ENCODE measurements at places on chromosomes 6 and 20. TPM values are rescaled to one million over a fixed set of nuclear protein-coding genes. Genes with fewer than 3 reads are reported as not detected.

The PFDN4 gene
- total RNA-seq, result 124 TPM

The ANGPT4 gene
- not detected for total RNA-seq

The TMEM244 gene
- total RNA-seq, result not detected

The BTN1A1 gene
- total RNA-seq, result not detected

GRCh38 chr6:149231778-149232177 is 85.7 kb upstream of the TAB2 start:
- DNase-seq, result no peak

GRCh38 chr20:1890469-1891262 is 4.5 kb upstream of the SIRPA start:
- DNase-seq, result no peak

GRCh38 chr6:118197539-118197938 is 290.5 kb downstream of the SLC35F1 start:
- DNase-seq, result no peak

DNA sequence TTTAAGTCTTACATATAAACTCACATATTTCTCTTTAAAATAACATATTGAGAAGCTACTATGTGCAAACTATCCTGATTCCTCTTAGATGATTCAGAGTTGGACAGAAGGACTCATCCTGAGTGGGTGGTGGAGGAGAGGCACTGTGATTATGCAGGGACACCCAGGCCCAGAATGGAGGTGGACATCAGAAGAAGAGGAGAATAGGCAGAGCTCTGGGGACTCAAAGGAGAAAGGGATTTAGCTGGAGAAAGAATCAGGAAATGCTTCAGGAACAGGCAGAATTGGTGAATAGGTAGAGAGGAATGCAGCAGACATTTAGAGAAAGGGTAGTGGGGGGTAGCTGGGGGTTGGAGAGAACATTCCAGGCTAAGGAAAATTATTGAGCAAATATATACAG is 17.4 kb downstream of the RCAN2 start:
- DNase-seq, result no peak

DNA sequence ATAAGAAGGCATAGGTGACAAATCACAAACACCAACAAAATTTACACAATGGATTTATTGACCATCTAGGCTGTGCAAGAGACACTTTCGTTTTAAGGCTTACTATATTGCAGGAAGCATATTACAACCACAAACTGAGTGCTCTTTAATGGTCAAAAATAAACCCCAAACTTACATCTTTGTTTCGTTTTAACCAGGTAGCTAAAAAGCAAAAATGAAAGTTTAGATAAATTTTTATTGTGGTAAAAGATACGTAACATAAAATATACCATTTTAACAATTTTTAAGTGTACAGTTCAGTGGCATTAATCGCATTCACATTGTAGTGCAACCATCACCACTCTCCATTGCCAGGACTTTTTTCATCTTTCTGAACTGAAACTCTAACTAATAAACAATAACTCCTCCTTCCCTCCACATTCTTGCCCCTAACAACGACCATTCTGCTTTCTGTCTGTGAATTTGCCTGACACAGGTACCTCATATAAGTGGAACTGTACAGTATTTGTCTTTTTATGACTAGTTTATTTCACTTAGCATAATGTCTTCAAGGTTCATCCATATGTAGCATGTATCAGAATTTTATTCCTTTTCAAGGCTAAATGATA is 32.3 kb upstream of the DUSP22 start:
- DNase-seq, result no peak

- DNase-seq, result peak; percentile 81
Observed at GRCh38 chr6:129643968-129644367, 66.0 kb downstream of the ARHGAP18 start.

- no peak for DNase-seq
Observed at GRCh38 chr6:36418558-36418957, 24.1 kb downstream of the PXT1 start.

GRCh38 chr6:44464527-44465310 is 77.2 kb downstream of the CDC5L start:
- no peak for DNase-seq

DNA sequence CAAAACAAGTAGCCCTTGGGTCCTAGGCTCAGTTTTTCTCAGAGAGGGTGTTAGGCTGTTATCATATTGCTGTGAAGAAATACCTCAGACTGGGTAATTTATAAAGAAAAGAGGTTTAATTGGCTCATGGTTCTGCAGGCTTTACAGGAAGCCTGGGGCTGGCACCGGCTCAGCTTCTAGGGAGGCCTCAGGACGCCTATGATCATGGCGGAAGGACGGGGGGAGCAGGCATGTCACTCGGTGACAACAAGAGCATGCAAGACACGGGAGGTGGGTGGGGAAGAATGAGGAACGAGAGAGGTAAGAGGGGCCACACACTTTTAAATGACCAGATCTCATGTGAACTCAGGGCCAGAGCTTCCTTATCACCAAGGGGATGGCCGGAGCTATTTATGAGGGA is 26.9 kb downstream of the CDH26 start:
- DNase-seq, result no peak

DNA sequence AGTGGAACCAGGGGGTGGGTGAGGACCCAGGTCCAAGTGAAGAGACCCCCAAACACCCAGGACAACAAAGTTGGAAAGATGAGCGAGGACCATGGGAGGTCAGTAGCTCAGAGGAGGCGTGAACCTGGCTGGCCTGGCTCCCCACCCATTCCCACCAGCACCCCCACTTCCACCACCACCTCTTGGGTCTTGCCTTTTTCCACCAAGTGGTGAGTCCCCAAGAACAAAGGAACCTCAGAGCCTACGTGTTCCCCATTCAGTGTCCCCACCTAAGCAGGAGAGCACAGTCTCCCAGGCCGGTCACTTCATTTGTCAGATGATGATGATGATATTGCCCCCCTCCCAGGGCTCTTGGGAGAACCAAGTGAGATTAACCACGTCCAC is 531 bp upstream of the VWA7 start:
- DNase-seq, result no peak

DNA sequence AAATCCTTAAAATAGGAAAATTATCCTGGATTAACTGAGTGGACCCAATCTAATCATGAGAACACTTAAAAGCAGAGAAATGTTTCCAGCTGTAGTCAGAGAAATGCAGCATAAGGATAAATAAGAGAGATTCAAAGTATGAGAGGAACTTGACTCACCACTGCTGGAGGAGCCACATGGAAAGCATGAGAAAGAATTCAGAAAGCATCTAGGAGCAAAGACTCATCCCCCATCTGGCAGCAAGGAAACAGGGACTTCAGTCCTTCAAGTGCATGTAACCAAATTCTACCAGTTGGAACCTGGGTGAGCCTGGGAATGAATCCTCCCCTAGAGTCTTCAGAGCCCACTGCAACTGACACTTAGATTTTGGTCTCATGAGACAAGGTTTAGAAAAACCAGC is 33.7 kb downstream of the RNF146 start:
- DNase-seq, result peak; percentile 63

GRCh38 chr20:43631598-43631997 is 35.3 kb upstream of the MYBL2 start:
- DNase-seq, result no peak

- DNase-seq, result peak; percentile 11
Observed at GRCh38 chr6:90194371-90194841, 102.2 kb downstream of the BACH2 start.

- peak; percentile 68 for DNase-seq
Observed at GRCh38 chr20:6700563-6701329, 66.7 kb upstream of the BMP2 start.

DNA sequence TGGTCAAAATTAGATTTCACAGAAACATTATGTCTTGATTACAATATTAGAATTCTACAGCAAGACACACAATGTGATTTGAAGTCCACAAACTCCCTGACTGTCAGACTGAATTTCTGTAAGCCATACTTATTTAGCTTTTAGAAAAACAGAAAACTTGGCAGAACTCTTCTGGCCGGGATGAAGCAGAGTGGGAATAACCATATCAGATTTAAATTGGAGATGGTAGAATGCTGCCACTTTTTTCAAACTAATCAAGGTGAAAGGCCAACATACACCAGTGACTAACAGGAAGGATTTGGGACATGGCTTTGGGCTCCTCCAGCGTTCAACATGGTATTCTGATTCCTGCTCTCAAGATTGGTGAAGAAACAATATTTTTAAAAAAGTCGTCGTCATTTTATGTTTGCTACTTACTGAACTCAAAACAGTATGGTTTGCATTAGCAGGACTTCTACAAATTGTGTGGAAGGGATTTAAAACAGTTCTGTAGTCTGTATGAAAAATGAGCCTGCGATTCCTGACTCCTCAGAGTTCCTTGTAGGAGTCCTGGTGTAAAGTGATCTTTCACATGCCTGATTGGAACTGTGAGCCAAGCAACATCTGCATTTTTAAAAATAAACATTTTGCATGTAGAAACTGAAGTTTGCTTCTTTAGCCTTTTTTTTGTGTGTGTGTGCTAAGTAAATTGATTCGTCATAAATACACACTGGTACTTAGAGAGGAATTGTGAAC is 297.9 kb upstream of the SOX4 start:
- DNase-seq, result no peak

All from dermis blood vessel endothelial cell (primary cell).